ENCODE measurements at places on chromosomes 5 and 9.

DNA sequence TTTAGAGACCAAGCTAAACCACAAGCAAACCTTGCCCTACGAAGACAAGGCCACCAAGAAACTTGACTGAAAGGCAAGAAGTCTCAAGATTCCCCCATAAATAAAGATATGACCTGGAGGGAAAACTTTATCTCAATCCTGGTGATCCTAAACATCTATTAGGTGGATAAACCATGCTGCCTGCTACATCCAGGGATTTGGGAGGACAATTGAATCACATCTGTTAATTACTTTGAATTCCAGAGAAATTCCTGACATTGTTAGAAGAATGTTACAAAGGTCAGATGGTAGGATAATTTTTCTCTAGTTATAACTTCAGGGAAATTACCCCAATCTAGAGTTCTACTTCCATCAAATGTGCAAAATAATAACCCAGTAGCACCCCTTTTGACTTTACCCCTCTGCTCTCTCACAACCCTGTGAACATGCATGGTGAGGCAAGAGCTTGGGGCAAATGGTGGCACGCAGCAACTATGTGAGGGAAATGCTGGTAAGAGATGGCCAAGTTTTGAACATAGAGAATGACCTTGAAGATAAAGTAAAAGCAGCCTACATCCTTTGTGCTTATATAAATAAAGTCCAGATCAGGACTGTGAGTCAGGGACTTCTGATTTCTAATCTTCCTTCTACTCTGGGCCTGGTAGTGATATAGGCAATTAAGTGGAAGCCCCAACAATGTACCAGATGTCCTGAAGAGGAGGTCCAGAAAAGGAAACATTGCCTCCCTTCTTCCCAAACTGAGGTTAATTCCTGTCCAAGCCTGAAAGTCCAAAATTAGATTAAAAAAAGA, 57.1 kb upstream of the PTGER4 start:
- DNase-seq: no peak

DNA sequence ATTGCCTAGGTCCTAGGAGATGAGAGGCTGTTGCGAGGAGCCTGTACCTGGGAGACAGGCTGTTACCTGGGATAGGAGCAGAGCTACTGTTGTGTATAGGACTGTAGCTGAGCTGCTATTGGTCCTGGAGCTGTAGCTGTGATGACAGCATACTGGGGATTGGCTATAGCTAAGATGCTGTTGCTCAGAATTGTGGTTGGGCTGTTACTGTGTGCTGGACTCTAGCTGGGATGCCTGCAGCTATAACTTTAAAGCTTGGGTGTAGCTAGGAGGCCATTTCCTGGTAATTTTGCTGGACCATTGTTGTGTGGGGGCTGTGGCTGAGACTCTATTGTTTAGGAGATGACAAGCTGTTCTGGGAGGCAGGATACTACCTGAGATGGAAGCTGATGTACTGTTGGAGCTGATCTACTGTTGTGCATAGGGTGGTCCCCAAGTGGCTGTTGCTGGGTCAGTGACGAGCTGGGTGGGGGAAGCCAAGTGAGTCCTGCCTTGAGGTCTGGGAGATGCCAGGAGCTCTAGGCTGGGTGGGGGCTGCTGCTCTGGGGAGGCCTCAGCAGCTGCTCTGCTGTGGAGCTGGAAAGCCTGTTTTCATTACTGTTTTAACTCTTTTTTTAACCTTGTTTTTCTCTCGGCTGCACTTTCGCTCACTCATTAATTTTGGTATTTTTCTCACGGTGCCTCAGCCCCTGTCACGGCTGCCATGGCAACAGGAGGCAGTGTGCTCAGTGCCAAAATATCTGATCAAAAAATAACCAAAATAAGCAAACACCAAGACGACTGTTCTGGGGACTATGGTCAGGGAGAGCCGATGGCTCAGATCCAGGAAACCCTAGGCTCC, 3.0 kb upstream of the PCDH1 start:
- DNase-seq: no peak

DNA sequence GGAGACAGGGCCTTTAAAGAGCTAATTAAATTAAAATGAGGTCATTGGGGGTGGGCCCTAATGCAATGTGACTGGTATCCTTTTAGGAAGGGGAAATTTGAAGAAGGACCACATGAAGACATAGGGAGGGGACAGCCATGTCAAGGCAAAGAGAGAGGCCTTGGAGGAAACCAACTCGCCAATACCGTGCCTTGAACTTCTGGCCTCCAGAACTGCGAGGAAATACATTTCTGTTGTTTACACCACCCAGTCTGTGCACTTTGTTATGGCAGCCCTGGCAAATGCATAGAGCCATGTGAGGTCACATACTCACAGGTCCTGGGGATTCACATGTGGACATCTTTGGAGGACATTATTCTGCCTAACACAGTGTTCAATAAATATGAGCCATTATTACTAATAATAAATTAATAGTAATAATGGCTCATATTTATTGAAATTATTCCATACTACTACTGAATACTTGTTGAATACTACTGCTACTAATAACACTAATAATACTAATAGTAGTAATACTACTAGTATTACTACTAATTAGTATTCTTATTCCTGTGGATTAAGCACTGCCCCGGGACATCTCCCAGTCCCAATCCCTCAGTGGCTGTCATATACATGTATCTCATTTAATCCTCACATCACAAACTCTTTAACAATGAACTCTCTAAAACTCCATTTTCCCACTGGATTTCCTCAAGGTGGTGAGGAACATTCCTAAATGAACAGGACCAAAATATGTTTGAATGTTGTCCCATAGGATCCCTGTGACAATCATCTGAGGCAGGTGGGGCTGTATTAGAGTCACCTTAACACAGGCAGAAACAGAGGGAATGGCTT, 8.4 kb downstream of the TRAF1 start:
- DNase-seq: no peak

DNA sequence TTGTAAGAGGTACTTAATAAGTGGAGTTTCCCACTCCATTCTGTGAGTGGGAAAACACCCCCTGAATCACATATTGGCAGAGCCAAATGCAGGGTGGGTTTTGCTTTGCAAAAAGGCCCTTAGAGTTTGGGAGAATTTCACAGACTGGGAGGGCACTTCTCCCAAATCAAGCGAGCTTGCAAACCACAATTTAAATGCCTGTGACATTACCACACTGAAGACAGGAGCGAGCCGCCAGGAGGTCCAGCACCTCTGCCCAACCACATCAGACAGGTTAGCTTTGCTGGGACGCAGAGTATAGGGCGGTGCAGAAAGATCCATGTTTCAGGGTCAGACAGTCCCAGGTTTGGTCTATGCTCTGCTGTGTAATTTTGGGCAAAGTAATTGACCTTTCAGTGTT, 2.3 kb downstream of the ALAD start:
- DNase-seq: peak; percentile 25

- DNase-seq: no peak
These were observed 4.7 kb downstream of the C5orf46 start for GRCh38 chr5:147901599-147902039.
